ENCODE measurements at places on chromosomes 11 and 22.

DNA sequence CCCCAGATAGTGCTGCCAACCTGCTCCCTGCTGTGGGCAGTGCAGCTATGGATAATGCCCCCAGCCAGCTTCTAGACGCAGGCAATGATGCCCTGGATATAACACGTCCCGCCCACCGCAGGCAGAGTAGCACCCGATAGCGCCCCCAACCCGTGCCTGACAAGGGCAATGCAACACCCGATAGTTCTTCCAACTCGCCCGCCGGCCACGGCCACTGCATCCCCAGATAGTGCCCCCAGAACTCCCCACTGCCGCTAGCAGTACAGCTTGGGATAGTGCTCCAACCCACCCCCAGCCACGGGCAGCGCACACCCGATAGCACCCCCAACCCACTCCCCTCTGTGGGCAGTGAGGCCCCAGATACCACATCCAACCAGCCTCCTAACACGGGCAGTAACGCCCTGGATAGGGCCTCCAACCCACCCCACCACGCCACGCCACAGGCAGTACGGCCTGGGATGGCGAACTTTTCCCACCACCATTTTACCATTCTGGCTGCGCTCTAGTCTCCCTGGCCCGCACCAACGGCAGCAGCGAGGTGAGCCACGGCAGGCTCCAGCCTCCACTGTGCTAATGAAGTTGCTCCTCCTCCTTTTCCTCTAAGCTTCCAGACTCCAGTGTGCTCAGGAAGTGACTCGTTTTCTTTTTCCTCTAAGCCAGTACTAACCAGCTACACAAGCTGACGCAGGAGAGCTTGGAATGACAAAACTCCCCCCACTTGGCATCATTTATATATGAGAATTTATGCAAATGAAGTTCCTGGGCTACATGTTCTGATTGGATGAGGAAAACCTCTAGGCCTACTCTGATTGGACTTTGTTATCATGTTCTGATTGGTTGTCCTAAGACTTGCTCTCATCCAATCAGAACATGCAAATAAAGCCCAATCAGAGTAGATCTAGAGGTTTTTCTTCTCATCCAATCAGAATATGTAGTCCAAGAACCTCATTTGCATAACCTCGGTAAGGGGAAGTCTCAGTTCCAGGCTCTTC lies 3.0 kb upstream of the RFPL3 start:
- no peak for DNase-seq

DNA sequence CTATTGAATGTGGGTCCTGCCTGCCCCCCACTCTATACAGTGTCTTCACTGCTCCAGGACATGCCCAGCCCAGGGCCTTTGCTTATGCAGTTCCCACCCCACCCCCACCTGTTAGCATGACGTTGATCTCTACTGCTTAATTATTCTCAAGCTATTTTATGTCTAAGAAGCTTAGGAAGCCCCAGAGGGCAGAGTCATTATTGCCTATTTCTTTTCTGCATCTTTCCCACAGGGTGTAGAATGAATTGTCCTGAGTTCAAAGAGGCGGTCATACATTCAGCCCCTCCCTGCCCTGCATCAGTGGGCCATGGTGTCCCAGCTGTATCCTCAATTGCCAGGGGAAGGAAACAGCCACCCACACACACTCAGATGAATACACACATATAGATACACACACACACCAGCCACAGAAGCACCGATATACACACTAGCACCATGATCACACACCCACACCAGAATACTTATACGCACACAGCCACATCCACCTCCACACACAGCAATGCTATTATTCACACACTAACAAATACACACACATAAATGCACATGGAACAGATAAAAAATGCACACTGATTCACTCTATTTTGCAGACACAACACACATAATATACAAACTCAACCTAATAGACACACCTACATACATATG lies 1.5 kb downstream of the PDE2A start:
- DNase-seq = no peak

DNA sequence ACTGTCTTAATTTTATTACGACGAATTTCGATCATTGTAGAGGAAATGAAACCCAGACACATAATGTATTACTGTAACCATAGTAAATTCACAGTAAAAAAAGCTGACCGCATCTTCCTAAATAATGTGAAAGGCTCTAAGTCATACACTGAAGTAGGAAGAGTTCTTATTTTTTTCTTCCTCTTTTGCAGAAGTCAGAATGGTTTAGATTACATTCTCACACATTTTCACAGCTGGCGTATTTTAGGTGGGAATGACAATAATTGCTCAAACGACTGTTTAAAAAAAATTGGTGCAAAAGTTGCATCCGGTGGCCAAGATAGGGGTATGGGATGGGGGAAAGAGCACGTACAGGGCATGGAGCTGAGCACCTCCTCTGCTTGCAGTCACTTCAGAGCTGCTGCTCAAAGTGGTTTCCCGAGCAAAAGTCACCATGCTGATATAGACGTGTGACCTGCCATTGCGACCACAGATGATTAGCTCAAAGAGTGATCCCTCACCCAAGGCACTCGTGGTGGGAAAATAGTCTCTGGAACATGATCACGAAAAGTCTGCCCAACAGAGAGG lies 35.3 kb downstream of the MMP13 start:
- no peak for DNase-seq

DNA sequence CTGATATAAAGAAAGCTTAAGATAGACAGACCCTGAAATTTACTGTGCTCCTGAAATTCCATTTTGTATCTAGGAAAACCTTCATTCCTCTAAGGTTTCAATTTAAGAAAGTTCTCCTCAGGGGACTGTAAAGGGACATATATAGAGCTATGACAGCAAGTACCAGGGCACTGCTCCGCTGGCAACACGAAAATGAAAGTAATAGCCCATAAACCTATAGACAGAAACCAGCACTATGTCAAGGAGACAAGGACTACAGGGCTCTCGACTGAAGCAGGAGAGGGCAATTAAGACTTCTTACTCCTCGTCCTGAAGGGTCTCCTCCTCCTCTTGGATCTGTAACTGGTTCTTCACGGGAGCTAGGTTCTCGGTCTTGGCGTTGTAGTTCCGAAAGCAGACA lies 6.9 kb downstream of the FEZ1 start:
- DNase-seq = no peak

DNA sequence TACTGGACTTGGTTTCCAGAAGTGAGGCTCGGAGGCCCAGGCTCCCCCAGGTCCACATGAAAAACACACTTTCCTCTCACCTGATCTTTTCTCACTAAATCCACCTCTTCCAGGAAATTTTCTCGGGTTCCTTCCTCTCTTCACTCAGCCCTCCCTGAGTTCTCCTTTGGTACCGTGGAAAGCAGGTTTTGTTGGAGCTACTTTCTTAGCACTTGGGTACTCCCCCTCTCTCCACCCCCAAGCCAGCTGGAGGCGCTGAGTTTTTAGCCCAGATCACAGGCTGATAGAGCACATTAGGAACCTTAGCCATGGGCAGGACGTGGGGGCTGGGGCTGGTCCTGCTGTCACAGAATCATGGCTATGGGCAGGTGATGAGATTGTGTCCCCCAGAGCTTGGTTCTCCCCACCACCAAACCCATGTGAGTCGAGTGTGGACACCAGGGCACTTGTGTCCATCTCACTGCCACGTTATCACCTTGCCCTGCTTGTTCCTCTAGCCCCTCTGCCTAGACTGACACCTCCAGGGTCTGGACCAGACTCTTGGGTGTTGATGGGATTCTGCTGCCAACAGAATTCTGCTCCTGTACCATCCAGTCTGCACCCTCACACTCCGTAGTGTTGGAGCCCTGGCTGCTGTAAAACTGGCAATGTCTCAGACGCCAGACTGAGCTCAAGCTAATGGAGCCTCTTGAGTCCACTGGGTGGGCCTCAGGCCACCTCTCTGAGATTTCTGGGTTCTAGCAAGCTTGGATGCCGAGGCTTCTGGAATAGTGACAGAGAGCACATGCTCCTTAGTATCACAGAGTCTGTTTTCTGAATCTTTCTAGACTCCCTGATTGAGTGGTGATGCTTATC lies 74.9 kb upstream of the NARS2 start:
- no peak for DNase-seq

DNA sequence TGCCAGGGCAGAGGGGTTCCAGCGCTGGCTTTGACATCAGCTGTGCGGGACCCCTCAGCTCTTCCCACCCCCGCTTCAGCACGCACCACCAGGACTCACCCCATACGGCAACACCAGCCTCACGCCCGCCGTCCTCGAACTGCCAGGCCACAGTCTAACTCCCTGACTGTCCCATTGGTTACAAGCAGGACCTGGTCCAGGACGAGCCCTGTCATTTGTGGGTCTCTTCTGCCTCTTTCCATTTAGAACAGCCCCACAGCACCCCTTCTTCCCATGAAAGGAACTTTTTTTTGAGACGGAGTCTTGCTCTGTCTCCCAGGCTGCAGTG lies 81.7 kb downstream of the PHF21B start:
- no peak for DNase-seq

DNA sequence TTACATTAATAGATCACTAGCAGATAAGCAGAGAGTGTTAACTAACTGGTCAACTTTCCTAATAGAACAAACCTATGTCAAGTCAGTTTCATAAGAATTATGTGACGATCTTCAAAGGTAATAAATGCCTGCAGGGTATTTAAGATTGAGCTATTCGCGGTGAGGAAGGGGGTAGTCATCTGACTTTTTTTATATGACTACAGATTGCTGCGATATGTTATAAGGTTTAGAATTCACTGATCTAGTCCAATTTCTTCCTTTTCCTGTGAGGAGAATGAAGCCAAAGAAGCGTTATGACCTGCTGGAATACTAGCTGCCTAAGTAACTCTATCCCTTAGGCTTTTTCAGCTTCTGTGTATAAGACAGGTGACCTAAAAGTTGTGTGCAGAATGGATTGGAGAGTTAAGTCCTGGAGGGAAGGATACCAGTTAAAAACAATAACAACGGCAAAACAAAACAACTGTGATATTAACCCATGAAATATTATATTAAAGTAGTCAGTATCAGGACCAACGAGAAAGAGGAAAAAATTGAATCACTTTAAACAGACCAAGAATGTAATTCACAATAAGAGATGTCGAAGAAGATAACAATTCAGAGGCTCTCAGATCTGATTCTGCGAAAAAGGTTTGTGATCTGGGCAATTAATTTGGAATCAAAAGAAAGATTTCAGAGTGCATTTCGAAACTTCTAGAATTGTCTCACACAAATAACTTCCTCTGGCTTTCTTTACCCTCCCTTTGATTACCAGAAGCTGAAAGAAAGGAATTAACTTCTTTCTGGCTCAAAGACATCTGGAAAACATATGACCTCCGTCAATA lies 630 bp downstream of the CASP4 start:
- DNase-seq = no peak

DNA sequence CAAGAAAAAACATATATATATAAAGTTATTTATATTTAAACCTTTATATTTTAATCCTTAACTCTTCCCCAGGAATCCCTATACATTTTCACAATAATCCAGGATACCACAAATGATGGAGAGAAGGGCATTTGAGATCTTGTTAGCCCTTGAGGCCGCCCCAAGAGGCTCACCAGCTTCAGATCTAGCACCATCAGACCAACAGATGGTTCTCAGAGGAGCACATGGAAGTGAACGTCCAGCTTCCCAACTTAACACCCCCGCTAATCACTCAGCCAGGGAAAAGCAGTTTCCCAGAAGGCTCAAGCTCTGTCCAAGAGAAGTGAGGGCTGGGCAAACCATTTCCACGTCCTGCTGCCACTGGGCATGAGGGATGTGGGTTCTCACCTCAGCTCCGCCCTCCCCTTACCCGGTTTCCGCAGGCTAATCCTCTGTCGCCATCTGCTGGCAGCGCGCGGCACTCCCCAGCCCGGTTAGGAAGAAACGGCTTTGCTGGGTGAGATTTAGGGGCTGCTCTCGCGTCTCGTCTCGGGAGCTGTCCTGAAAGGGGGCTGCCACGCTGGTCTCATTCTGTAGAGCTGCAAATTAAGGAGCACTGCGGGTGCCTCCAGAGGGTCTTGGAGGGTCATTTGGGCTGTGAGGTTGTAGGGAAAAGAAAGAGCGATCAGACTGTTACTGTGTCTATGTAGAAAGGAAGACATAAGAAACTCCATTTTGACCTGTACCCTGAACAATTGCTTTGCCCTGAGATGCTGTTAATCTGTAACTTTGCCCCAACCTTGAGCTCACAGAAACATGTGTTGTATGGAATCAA lies 6.8 kb upstream of the FAM111A start:
- peak; percentile 90 for DNase-seq

DNA sequence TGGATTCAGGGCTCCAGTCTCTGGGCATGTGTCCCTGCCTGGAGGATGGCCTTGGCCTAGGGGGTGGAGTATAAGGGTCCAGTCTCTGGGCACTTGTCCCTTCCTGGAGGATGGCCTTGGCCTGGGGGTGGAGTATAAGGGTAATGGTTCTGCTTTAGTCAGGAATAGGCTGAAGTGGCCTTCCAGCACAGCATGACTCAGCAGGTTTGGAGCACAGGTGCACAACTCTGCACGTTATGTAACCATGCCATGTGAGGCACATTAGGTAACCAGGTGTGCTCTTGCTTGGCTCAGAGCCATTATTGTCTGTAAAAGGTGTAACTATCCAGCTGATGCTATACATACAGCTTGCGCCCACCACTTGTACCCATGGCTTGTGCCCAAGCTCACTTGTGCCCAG lies 48.4 kb upstream of the POLD3 start:
- DNase-seq = no peak

DNA sequence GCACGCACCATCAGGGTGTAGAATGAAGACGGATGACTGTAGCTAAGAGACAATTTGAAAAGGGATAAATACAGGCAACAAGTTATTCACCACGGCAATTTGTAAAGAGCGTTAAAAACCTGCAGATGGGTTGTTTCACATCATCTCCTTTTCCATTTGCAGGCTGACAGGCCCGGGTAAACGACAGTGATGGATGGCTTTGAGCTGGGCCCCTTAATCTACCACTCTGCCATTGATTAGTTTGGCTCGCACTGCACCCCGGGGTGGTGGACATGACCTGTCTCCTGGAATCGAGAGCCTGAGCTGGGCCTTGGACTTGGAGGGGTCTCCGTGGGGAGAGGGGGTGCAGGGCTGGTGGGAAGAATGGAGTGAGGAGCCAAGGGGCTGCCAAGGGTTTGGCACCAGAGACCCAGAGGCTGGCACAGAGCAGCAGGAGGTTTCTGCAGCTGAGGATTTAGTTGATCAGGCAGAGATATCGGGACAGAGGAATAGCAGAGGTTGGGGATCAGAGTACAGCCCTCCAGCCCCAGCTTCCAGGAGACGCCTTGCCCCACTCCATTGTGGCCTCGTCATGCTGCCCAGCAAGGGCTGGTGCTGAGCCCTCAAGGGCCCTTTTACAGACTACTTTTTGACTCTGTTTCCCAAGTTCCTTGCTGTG lies 110.6 kb upstream of the NECTIN1 start:
- no peak for DNase-seq

DNA sequence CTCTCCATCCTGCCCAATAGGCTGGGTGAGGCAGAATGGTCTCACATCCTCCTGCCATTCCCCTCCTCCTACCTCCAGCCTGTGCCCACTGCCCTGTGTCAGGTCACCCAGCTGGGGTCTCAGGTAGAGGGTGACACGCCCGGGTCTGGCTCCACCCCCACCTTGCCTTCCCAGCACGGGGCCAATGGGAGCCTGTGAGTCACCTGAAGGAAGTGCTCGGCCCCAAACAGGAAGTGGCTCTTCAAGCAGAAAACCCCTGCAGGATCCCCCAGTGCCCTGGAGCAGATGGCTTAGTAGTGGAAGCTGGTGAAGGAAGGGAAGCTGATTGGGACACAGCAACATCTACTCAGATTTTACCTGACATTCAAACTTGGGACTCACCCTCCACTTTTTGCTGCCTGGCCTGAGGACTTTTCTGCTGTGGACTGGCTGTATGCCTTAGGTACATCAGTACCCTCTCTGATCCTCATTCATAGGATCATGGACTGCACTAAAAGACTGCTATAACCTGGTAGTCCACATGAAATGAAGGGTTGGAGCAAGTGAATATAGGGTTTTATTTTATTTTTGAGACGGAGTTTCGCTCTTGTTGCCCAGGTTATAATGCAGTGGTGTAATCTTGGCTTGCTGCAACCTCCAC lies 33.4 kb downstream of the GDPD5 start:
- peak; percentile 43 for DNase-seq
